MV-4-11 (cell line): ENCODE measurements at places on chromosomes 13 and 19.

DNA sequence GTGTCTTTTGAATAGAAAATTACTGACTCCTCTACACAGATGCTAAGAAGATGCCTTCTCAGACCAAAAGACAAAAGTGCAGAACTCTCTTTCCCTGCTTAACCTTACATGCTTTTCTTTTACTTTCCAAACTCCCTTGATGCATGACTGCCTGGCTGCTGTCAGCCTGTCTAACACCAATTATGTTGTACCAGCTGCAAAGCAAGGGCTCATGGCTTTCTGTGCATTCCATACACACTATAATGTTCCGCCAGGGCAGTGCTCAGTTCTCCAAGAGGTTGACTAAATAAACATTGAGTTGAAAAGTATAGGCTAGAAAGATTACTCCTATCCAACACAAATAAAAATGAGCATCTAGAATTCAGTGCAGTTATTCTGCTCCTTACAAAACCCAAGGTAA, 330.4 kb upstream of the NBEA start:
- DNase-seq, result no peak

DNA sequence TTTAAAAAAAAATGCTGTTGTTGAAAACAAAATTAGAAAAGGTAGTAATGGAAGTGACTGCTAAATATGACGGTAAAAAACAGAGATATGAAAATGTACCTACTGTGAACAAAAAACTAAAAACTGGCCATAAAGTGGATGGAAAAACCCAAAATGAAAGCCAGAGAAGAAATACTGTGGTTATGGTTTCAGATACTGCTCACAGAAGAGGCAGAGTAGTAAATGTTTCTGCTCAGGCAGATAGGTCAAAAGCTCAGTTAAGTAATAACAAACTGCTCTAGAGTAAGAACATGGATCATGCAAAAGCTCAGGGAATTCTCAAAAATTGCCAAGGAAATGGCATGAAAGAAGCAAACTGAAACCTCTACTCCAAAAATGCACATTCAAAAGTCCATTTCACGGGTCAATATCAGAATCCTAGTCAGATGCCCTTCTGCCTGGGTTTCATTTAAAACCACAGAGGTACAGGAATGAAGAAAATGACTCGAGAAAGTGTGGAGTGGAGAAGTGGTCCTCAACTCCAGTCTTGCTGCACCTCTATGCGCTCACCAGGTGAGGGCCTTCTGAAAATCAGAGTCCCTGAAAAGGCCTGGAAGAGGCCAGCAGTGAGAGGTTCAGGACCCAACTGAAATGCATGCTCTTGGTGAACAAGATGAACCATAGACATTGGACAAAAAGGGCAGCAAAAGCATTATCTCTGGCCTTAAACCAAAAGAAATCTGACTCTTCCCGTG, 315.0 kb upstream of the SPRY2 start:
- DNase-seq, result no peak

GRCh38 chr13:92196591-92197256, 798.3 kb downstream of the GPC5 start:
- DNase-seq, result no peak

DNA sequence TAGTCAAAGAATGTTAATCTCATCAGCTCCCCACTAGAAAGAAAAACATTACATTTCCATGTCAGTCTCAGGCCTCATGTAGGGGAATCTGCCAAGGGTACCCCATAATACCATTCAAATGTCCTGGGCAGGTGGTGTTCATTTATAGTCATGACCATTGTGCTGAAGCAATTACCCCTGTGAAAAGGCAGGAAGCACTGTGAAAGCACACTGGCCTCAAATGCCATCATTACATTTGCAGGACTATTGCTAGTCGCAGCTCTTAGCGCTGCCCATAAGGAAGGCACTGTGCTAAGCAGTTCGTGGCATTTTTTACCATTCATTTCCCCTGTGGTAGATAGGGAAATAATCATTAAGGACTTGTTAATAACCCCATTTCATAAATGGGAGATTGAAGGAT, 109.0 kb downstream of the LHFPL6 start:
- no peak for DNase-seq

- DNase-seq, result peak; percentile 28
Observed at GRCh38 chr19:51477344-51477743, 995 bp upstream of the CEACAM18 start.
